ENCODE measurements at places on chromosomes 5 and 9.

GRCh38 chr5:167573370-167574127, 717.9 kb upstream of the WWC1 start:
- DNase-seq, result no peak

GRCh38 chr9:111986035-111986556, 89.5 kb downstream of the UGCG start:
- no peak for DNase-seq

DNA sequence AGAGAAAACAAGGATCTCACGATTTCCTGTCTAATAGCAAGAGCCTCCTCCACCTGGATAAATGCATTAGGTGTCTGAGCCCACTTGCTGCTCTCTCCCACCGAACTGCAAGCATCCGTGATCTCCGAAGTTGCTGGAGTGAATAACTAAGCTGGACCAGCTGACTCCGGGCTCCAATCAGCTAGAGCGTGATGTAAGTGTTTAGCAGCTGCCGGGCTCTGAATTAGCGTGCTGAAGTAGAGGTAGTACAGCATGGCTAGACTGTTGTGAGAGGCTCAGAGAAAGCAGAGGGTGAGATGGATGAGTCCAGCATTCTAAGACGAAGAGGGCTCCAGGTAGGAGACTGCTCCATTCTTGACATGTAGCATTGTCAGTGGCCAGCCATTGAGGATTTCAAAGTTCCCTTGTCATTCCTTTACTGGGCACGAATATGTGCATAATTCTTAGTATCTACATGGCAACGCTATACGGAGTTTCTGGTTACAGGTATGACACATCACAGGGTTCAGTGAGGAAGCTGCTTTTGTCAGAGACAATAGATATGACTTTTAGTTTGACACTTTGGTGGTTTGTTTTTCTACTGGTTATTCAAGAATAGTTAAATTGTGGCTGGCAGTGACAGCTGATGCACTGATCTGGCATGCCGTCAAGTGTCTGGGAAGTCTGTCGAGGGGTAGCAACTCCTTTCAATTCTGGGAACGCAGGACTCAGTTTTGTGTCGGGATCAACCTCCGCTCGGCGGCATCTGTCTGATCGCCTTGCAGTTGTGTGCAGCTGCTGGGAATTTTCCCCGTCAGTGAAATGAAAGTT, 232.6 kb downstream of the MAST4 start:
- no peak for DNase-seq

DNA sequence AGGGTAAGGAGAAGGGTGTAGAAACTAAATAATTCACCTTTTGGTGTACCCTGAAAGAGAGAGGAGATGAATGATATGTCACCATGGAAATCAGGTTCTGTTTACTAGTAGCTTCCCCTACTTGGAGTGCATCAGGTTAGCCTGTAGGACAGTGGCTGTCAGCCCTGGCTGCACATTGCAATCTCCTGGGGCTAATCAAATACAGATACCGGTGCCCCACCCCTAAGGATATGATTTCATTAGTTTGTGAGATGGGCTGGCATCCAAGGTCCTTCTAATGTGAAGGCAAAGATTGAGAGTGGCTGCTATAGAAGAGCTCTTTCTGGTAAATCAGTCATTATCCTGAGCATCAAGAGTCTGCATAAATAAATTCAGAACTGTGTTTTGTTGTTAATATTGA, 47.2 kb downstream of the INSYN2B start:
- no peak for DNase-seq

DNA sequence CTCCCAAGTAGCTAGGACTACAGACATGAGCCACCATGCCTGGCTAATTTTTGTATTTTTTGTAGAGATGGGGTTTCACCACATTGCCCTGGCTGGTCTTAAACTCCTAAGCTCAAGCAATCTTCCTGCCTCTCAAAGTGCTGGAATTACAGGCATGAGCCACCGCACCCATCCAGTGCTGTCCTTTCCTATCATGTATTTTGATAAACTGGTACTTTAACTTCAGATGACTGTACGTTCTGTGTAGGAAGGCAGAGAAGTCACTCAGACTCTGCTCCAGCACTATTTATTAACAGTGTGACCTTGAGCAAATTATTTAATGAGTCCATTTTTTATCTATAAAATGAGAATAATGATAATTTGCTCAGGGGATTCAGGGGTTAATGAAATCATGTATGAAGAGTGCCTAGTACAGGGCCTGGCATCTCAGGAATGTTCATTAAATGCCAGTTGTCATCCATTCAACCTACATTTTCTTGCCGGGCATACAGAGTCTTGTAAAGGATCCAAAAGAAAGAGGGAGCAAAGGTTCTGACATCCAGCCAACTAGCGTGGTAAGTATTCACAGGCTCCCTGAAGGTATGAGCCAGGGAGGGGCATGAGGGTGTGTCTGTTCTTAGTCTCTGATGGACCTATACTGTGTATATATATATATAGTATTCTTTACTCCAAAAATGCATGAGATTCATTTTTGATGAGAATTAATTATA, 201.9 kb downstream of the PBX3 start:
- DNase-seq, result no peak

DNA sequence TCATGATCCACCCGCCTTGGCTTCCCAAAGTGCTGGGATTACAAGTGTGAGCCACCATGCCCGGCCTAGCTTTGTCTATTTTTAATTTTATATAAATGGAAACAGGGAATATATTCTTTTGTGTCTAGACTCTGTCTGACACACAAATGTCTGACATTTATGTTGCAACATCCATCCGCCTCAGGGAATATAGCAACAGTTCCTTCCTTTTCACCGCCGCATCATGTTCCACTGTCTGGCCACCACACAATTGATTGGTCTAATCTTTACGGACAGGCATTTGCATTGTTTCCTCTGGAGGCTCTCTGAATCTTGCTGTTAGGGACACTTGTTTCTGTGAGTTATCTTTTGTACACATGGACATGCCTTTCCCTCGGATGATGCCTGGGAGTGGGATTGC, 20.1 kb upstream of the TBC1D9B start:
- DNase-seq, result no peak

DNA sequence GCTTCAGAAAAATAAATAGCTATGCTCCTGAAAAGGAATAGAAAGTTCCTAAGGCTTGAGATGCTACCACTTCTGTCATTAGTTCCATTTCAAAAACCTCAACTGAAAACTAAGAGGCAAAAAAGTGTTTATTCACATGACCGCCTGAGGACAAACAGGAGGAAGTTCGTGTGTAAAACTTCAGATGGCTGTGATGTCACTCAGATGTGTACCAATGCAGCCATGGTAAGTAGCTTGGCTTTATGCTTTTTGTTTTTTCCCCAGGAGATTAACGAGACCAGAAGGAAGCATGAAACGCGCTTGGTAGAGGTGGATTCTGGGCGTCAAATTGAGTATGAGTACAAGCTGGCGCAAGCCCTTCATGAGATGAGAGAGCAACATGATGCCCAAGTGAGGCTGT, 33.0 kb downstream of the LMNB1 start:
- no peak for DNase-seq

GRCh38 chr5:2888520-2889060, 137.1 kb upstream of the IRX2 start:
- DNase-seq, result no peak

DNA sequence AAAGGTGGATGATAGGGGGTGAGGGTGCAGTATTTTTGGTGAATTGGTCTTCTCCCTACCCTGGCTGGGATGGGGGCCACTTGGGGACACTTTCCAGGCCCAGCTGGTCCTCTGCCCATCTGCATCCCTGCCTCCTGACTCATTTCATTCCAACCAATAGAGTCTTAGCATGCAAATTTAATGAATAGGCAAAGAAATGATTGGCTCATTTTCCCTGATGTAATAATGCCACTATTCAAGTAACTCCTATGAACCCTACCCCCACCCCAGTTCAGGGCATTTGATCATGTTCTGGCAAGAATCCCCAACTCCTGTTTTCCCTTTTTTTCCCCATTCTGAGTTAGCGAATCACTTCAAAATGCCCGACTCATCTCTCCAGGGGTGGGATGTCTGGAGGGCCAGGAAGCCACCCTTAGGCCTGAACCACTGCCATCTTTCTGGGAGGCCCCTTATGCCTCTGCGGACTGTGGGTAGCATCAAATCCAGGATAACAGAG, 56.7 kb downstream of the PCDH1 start:
- no peak for DNase-seq

DNA sequence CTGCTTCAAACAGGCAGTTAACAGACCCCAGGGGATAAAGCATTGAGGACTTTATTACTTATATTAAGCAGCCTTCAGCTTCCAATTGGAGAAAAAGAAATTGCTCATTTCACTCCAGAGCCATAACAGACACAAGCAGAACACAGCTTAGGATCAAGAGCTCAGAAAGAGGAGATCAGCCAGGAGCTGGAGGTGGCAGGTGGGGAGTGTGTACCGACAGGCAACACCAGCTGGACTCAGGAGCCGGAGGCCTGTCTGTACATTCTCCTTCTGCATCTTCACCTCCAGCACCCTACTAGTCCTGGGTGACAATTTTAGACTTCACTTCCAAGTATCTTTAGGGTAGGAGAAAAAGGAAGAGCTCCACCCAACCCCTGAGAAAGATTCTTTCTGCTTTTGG, 35.8 kb downstream of the NRG2 start:
- no peak for DNase-seq

GRCh38 chr9:35564658-35565061, 40.4 kb upstream of the TESK1 start:
- no peak for DNase-seq

DNA sequence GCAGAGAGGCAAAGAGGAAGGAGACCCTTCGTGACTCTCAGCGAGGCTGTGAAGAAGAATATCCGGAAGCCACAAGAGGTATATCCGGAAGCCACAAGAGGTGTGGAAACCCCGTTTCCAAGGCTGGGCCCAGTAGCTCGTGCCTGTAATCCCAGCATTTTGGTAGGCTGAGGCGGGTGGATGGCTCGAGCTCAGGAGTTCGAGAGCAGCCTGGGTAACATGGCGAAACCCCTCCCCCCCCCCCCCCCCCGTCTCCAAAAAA, 612 bp upstream of the BBLN start:
- no peak for DNase-seq

- DNase-seq, result no peak
Measured at GRCh38 chr5:158968150-158968549, 131.6 kb downstream of the EBF1 start.

- no peak for DNase-seq
Measured at GRCh38 chr5:130268489-130268888, 364.2 kb downstream of the CHSY3 start.

- no peak for DNase-seq
Measured at GRCh38 chr5:132283423-132284043, 10.7 kb upstream of the SLC22A4 start.

GRCh38 chr9:136697146-136697820, 10.0 kb upstream of the AGPAT2 start:
- DNase-seq, result no peak

DNA sequence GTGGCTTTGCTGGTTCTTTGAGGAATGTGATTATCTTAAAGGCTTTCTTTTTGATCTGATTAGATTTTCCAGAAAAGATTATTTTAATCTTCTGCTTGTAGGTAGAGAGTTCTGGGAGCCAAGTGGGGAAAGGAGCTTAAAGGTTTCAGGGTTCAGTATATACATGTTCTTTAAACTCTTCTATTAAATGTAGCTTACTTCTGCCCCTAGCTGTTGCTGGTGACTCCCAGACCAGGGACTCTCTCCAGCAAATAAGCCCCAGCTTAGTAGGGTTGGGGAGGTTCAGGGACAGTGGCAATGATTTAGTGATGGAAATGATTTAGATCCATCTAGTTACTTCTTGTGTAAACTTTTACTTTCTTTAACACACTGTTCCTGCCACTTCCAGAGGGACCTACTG, 72.2 kb downstream of the SLC12A2 start:
- DNase-seq, result no peak

DNA sequence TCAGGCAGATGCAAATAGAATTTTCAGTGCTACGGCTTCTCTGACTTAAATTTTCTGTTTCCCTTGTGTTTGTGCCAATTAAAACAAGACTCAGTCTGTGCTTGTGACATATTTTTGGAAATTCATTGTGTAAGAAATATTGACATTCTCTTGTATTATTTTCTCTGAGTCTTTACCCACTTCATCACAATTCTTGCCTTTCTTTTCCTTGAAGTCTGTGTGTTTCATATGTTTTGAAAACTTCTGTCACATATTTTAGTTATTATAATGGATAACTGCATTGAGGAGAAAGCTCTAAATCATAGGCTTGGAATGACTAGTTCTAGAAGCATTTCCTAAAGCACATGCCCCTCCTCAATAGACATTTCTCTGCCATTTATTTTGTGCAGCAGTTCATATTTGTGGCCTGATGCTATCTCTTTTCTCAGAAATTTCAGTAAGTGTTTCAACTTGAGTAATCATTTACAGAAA, 206.6 kb downstream of the PALM2AKAP2 start:
- no peak for DNase-seq

GRCh38 chr5:171610686-171611085, 174.9 kb upstream of the SMIM23 start:
- DNase-seq, result no peak

- DNase-seq, result no peak
Measured at GRCh38 chr9:89366711-89367110, 48.4 kb downstream of the SECISBP2 start.

DNA sequence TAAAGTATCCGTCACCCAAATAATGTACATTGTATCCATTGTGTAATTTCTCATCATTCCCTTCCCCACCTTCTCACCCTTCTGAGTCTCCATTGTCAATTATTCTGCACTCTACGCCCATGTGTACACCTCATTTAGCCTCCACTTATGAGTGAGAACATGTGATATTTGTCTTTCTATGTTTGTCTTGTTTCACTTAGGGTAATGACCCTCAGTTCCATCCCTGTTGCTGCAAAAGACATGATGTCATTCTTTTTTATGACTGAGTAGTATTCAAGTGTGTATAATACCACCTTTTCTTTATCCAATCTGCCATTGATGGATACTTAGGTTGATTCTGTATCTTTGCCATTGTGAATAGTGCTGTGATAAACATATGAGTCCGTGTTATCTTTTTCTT, 4.9 kb upstream of the SPATA31C2 start:
- DNase-seq, result no peak

DNA sequence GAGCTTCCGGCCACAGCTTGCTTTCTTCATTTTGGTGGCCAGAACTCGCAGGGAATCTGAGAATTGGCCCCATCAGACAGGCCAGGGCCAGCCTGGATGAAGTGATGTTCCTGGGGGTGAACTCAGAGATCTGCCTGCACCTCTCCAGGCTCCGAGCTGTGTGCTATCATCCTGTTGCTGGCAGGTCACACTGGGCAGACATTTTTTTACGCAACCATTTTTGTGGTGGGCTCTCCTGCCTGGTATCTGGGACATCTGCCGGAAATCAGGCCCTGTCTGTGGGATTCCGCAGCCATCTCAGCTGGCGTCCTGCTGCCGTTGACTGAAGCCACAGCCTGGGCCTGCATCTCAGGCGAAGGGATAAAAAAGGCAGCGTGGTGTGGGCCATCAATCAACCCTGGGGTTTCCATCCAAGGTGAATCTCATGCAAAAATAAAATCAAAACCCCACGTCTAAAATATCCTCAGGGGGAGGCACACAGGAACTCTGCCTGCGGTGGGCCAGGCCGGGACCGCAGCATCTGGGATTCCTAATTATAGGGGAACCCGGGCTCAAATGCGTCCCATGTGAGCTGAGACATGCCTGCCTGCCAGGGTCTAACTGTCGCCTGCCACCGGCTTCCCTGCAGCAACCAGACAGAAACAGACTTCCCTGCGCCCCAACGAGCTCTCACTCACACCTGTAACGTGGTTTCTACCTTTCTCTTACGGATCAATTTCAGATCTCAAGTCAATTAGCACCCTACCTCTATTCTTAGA, 174.3 kb downstream of the SYK start:
- no peak for DNase-seq

Measured in activated gamma-delta T cell (primary cell).